Foreskin melanocyte (primary cell): ENCODE measurements at places on chromosomes 11 and 22.

DNA sequence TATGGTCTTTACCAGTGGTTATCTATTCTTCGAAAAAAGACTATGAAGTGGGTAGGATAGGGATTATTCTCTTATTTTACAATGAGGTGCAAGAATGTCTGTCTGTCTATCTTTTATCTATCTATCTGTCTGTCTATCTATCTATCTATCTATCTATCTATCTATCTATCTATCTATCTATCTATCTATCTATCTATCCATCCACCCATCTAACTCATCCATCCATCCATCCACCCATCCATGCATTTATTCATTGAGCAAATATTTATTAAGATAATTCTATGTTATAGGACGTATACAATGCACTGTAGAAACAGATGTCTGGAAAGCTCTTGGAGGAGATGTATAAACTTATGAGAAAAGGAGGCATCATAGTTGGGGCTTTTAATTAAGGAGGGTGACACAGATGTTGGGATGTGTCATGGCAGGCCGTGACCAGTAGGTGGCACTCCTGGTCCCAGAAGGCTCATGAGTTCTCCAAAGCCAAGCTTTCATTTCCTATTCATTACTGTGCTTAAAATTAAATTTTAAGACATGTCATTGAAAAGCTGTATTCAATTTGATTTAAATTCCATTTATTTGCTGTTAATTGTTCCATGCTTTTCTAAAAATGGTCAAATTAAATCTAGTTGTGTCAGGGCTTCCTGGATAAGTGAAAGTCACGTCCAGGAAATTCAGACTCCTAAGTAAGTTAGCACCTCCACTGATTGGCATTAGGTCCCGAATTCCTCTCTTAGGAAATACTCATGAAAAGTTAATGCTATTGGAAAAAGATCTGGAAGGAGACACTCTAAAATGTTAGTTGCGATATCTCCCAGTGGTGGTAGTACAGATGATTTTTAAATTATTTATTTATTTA, 19.0 kb upstream of the E2F8 start:
- DNase-seq = no peak

DNA sequence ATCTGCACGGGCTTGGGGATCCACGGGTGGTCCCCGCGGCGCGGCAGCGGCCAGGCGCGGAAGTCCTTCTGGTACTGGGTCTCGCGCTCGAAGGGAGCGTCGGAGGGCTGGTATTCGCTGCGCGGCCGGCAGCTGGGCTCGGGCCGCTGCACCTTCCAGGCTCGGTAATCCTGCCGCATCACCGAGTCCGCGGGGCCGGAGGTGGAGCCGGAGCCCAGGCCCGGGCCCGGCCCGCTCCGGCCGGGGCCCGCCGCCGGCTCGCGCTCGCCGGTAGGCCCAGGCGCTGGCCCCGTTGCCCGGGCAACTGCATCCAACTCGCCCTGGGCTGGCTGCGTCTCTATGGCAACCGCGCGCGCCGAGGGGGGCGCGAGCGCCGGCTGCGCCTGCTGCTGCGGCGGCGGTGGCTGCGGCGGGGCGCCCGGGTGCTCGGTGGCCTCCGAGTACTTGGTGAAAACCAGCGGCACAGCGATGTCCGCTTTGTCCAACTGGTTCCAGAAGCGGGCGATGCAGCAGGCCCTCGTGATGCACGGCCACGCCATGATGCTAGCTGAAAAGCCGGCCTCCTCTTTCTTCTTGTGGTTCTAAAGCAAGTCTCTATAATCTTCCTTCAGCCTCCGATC, 897 bp downstream of the MAP6 start:
- DNase-seq = no peak

DNA sequence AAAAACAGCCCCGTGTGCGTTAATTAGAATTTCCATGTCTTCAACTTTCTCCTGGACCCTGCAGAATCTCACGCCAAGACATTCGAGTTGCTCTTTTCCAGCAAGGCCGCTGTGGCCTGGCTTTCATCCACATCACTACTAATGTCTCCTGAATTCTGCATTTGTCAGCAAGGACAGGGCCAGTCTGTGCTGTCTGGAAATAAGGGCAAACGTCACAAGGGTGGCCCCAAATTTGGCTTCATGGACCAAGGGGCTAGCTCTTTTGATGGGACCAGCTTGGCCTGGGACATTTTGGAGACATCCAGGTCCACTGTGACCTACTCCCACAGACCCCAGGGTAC, 33.4 kb downstream of the KCNQ1OT1 start:
- DNase-seq = no peak

GRCh38 chr11:92703449-92703830, 266.0 kb upstream of the MTNR1B start:
- peak; percentile 45 for DNase-seq

DNA sequence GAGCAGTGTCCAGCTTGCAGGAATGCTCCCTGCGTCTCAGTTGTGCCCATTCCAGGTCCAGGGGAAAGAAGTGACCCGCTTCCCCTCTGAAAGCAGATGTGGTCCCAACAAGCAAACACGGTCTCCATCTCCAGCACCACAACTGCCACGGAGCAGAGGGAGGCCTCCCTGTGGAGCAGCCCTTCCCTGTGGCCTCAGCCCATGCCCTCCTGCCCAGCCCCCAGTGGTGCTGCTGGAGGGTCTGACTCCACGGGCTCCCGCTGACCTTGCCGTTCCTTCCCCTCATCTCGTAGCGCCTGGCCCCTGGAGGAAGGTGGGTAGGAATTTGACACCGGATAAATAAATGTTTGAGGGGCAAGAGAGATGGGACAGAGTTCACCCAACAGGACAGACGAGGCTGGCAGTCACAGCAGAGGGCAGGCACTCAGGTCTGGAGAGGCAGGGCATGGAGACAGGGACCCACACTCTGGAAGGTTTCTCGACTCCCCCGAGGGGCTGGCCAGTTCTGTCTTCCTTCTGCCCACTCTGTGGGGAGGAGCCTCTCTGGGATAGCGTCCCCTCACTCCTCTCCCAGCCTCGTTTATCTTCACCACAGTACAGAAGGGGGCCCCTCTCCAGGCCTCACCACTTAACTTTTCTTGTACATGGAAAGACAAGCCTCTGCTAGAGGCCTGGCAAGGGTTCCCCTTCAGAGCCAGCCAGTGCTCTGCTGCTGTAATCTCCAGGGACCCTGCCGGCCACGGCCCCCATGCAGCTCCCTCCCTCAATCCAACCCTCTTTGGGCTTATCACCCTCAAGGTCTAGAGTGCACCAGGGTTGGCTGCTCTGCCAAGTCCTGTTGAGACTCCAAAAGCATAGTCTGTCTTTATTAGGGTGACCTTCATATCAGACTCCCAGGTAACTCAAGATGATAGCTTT, 7.5 kb upstream of the ST3GAL4 start:
- DNase-seq = no peak

GRCh38 chr22:41237707-41238569, 2.8 kb downstream of the CHADL start:
- no peak for DNase-seq
